ENCODE measurements at places on chromosomes 4 and X. TPM values are rescaled to one million over a fixed set of nuclear protein-coding genes. Genes with fewer than 3 reads are reported as not detected.

The SMIM31 gene
- 0.57 TPM for polyA plus RNA-seq

The PFKFB1 gene
- polyA plus RNA-seq: 0.61 TPM

The FAM47E gene
- 6.6 TPM for polyA plus RNA-seq

The XG gene
- polyA plus RNA-seq: 0.25 TPM

The SH3TC1 gene
- 23.0 TPM for polyA plus RNA-seq

The TEX13C gene
- 0.04 TPM for polyA plus RNA-seq

GRCh38 chr4:85474356-85474755 is 594 bp upstream of the ARHGAP24 start:
- no peak for DNase-seq

- DNase-seq: no peak
These were observed 49.8 kb downstream of the FGFRL1 start for GRCh38 chr4:1061056-1061700.

DNA sequence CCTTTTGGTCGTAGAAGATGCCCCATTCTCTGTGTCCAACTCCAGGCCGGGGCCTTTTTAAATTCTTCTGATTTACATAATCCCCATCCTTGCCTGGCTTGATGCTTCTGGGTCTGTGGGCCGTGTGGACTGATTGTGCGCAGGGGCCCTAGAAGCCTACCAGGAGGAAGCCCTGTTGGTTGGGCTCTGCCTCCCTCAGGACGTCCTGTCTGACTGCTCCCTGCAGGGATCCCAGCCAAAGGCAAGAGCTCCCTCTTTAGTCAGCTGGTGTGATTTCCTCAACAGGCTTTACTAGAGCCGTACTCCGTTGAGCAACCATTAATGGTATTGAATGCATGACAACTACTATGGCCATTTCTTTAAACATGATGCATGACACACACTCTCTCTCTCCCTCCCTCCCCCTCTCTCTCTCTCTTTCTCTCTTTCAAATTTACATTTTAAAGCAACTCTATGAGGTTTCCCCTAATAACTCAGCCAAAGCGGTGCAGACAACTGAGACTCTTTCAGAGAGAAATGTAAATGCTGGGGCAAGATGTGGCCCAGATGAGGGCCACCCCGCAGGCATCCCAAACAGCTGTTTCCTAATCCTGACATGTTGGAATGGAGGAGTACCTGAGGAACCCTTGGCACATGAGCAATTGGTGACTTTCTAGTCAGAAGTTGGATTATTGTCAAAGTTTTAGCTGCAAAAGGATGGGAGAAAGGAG is 117.3 kb downstream of the DRD5 start:
- DNase-seq: peak; percentile 51

GRCh38 chrX:64894454-64895038 is 81.7 kb downstream of the ZC4H2 start:
- no peak for DNase-seq

- DNase-seq: no peak
These were observed 81.1 kb downstream of the CT47B1 start for GRCh38 chrX:120794525-120794975.

- no peak for DNase-seq
These were observed 286.1 kb downstream of the INPP4B start for GRCh38 chr4:142559986-142560385.

- no peak for DNase-seq
These were observed 1779.0 kb downstream of the PCDH7 start for GRCh38 chr4:32499171-32499570.

DNA sequence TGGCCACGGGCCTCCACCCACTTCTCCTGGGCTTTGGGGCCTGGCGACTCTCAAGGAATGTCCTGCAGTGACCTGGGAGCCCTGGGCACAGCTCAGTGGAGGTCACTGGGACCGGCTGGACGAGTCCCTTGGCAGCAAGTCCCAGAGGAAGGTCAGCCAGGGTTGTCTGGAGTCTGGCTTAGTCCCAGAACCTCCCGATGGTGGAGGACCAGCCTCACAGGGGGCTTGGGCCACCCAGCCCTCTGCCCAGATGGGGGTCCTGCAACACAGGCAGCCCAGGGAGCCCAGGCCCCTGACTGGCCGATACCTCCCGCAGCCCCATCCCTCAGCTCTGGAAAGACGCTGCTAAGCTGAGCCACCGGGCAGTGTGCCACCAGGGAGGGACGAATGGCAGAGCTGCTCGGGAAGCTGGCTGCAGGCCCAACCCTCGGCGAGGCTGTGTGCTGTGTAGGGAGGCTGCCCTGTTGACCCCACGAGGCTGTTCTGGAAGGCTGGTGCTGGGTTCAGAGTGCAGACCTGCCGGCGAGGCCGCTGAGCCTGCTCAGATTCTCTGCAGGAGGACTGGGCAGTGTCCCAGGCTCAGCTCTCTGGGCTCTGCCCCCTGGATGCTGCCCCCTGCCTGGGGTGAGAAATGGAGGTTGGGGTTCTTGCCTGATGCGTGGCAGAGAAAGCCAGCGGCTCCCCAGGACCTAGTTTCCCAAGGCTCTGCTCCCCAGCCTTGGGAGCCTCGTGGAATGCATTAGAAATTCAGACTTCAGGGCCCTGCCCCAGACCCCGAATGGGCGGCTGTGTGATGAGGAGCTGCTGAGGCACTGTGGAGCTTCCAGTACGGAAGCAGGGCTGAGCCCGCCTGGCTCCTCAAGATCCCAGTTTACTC is 61.7 kb downstream of the ADRA2C start:
- no peak for DNase-seq

GRCh38 chrX:10952619-10953018 is 158.5 kb upstream of the HCCS start:
- DNase-seq: no peak

- no peak for DNase-seq
These were observed 168.8 kb upstream of the HS3ST1 start for GRCh38 chr4:11597506-11597905.

GRCh38 chr4:88960576-88960975 is 96.4 kb downstream of the FAM13A start:
- no peak for DNase-seq

DNA sequence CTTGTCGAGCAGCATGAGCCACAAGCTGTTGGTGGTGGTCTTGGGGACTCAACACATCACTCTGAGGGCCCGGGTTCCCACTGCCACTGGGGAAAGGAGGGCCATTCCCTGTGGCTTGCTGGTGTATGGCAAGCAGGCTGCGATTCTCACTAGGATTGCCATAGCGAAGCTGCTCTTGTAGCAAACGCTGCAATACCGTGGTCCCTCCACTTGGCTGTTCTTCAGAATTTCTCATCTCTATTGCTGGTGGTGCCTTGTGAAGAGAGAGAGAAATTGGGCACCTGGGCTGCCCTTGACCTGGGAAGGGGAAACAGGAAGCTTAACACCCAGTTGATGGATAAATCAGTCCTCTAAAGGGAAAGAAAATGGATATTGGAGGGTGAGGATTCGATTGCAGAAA is 17.7 kb downstream of the AMOT start:
- no peak for DNase-seq

GRCh38 chr4:135120195-135120594 is 918.6 kb upstream of the PABPC4L start:
- peak; percentile 8 for DNase-seq
